ENCODE measurements at places on chromosomes 16 and 17.

GRCh38 chr16:2715519-2715918 is 4.5 kb downstream of the PRSS27 start:
- DNase-seq = peak; percentile 77

DNA sequence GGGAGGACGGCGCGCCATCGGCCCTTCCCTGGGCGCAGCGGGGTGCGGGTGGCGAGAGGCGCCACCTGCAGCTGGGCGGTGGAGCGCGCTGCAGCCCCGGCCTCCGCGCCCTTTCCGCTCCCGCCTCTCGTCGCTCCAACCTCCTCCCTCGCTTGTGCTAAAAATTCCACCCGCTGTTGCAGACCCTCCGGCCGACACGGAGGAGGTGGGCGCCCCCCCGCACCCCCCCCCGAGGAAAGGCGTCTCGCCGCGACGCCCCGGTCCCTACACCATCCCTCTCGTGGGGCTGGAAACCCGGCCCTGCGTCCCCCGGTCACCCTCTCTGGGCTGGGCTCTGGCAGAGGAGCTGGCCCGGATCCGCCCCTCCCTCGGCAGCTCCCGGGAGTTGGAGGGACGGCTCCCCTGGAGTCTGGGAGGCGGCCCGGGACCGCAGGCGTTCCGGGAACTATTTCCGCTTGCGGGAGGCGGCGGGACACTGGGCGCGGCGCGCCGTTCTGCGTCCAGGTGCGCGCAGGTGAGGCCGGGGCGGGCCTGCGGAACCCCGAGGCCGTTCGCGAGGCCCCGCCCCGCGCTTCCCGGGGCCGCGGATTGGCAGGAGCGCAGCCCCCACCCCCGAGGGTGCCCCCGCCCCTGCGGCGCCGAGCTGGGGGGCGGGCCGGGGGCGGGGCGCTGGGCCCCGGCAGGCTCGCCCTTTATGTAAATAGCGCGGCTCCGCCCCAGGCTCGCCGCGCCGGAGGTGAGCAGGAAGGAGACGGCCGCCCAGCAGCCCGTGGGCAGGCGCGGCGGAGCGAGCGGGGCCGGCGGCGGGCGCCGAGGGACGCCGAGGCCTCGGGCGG is at the start of gene LLGL2:
TSS of gene LLGL2 (plus strand) at position 728 of the 836 bp plus-strand sequence. CDS start 17,730 bp downstream, outside the sequence.
- DNase-seq = peak; percentile 81

GRCh38 chr16:9820476-9821246 is 361.6 kb downstream of the GRIN2A start:
- DNase-seq = no peak

DNA sequence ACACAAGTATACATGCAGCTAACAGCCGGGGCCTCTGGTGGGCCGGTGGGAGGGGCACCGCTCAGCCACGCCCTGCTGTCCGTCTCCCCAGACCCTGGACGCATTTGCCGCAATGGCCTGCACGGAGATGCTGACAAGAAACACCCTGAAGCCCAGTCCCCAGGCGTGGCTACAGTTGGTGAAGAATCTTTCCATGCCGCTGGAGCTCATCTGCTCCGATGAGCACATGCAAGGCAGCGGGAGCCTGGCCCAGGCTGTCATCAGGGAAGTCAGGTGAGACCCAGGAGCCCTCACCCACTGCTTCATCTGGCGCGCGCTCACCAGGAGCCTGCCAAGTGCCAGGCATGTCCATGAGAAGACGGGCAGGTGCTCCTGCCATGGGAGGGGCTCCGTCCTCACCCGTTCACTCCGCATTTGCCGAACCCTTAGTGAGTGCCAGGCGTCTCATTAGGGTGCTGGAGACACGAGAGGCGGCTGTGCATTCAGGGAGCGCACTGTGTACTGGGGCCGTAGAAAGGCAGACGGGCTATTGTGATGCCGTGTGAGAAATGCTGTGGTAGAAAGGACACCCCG is 51.4 kb upstream of the ENDOV start:
- DNase-seq = no peak

DNA sequence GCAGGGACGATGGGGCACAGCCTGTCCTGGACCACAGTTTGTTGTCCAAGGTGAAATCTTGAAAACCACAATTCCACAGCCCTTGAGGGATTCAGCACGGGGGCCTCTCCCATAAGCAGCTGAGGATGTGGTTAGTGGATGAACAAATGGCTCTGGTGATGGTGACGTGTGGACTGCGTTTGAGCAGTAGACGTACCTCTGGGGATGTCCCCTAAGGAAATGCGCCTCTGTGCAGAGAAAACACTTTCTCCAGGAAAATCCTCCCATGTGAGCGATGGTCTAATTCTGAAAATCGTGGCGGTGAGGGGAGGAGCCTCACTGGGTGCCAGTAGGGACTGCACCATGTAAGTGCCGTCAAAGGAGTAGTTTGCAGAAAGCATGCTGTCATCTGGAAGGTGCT is 2.7 kb upstream of the SEPTIN12 start:
- DNase-seq = no peak

DNA sequence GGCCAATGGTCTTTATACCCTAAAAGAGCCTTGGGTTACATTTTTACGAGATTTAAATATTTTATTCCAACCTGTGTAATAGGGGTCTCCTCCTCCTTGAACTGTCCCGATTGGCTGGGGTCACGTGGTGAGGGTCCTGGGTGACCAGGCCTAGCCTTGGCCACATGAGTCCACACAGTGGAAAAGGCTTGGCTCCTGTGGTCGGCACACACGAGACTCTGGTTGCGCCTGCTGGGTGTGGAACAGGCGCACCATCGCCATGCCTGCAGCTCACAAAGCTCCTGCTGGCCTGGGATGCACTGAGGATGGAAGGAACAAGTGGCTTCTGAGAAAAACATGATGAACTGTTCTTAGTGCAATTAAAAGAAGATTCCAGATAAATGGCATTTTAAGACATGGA is 103.9 kb upstream of the ZNF750 start:
- no peak for DNase-seq

DNA sequence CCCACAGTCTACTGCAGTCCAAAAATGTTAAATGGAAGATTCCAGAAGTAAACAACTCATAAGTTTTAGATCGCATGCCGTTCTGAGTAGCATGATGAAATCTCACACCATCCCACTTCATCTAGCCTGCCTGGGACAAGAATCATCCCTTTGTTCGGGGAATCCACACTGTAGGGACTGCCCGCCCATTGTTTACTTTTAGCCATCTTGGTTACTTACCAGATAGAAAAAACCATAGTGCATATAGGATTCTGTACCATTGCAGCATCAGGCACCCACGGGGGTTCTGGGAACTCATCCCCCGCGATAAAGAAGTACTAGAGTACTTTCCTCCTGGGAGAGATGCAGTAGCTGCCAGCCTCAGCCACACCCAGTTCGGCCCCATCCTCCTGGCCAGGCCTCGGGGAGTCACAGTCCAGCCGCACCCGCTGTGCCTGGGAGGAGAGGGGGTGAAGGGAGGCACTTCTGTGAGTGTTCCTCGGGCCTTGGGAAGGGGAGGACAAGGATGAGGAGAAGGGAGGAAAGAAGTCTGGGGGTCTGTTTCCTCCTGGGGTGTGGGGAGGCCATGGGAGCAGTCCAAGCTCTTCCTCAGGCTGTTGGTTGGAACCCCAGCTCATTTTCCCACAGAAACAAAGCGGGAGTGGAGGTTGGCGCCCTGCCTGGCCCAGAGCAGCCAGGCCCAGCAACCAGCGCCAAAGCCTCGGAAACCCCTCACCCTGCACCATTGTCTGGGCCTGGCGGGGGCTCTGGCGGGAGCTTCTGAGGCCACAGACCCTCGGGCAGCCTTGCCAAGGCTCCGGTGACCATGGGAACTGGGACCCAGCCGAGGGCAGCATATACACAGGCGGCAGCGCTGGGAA is 8.9 kb downstream of the TRIM47 start:
- no peak for DNase-seq
